ENCODE measurements at places on chromosomes 6 and 20.

DNA sequence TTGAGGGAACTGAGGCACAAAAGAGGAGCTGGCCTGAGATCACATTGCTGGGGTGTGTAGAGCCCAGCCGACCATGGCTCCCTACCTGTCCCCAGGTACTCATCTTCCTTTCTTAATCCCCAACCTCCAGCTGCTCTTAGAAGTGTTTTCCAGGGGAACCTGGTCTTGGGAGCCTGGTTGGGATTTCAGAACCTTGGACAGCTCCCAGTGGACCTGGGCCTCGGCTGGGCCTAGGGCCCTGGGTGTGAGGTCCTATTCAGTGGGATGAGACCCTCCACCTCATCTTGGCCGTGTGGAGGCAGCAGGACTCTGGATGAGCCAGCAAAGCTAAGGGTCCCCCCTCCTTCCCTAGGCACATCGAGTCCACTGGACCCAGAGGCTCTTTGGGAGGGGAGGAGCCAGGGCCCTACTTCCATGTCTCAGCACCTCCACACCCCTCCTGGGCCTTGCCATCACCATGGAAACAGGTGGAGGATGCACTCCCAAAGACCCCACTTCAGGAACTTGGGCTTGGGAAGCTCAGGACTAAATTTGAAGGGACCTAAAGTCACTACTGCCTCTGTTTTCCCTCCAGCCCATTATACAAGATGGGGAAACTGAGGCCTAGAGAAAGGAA, 38.5 kb downstream of the DLGAP4 start:
- no peak for DNase-seq

DNA sequence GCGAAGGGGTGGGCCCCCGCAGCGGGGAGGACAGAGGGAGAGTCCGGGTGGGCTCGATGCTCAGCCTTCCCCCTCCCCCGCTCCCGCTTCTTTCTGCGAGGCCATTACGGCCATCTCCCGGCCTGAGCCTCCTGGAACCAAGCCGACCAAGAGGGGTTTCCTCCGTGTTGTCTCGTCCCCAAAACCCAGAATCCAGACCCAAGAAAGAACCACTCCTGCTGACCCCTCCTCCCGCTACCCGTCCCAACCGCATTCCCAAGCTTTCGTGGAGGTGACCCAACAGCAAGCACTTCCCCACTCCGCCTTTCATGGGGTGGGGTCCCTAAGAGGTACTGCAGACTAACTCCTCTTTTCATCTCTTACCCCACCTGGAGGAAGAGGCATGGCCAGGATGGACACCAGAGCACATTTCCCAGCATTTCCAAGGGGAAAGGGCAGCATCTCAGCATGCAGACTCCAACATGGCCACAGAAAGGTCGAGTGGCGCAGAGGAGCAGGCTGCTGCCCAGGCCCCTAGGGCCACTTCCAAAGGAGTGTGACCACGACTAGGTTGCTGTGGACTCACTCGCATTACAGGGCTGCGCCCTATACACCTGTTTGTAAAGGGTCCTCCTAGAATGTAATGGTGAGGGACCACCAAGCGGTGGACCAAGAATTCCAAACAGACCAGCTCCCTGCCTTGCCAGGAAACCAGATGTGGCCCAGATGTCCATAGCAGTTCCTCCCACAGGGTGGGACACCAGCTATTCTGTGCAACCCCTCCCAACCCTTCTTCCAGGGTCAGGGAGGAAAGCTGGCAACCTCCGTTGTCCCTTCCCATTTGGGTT, 53.4 kb downstream of the MRPL14 start:
- DNase-seq: no peak

- DNase-seq: no peak
Measured at GRCh38 chr6:134723081-134723871, 226.6 kb downstream of the ALDH8A1 start.

GRCh38 chr6:43054206-43054943, 724 bp upstream of the CUL7 start:
- no peak for DNase-seq

DNA sequence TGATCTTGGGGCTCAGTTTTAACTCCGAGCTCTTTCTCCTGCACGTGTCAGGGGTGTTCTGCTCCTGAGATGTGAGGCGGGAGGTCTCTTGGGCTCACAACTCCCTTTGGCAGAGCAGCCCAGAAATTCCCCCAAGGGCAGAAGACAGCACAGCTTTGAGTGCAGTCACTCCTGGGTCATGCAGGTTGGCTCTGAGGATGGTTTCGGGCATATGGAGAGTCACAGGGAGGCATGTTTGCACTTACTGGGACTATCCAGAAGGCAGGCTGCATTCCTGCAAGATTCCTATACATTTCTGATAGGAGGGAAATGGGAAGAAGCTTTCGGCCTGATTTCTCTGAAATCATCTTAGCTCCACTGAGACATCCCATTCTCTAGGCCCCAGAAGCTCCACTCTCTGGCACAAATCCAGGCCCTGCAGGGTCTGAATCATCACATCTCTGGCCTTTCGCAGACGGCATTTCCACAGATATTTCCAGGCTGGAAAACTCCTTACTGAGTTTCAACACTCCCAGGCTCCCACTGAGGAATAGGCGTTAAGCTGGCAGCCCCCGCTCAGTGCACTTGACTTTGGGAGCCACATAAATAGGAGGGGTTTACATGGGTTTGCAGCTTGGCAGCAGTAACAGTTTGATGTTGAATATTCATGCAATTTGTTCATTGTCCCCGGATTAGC, 39.7 kb downstream of the AGPAT4 start:
- no peak for DNase-seq

- no peak for DNase-seq
Measured at GRCh38 chr6:17984399-17984798, 3.0 kb downstream of the KIF13A start.

DNA sequence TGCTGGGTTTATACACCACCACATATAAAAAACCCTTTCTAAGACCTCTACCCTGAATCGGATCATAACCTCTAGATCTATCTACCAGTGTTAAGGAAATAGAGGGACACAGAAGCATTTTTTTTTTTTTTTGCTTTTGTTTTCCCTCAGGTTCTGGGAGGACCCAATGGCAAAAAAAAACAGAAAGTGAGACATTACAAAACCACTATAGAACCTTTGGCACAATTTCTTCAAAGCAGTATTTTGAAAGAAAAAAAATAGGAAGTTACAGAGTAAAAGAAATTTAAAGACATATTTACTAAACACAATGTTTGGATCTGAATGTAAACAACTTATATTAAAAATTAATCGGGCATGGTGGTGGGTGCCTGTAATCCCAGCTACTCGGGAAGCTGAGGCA, 1258.7 kb upstream of the GJE1 start:
- no peak for DNase-seq

- DNase-seq: peak; percentile 30
Measured at GRCh38 chr6:786946-787763, 94.2 kb upstream of the EXOC2 start.

- no peak for DNase-seq
Measured at GRCh38 chr6:154962753-154963152, 32.4 kb upstream of the TIAM2 start.

DNA sequence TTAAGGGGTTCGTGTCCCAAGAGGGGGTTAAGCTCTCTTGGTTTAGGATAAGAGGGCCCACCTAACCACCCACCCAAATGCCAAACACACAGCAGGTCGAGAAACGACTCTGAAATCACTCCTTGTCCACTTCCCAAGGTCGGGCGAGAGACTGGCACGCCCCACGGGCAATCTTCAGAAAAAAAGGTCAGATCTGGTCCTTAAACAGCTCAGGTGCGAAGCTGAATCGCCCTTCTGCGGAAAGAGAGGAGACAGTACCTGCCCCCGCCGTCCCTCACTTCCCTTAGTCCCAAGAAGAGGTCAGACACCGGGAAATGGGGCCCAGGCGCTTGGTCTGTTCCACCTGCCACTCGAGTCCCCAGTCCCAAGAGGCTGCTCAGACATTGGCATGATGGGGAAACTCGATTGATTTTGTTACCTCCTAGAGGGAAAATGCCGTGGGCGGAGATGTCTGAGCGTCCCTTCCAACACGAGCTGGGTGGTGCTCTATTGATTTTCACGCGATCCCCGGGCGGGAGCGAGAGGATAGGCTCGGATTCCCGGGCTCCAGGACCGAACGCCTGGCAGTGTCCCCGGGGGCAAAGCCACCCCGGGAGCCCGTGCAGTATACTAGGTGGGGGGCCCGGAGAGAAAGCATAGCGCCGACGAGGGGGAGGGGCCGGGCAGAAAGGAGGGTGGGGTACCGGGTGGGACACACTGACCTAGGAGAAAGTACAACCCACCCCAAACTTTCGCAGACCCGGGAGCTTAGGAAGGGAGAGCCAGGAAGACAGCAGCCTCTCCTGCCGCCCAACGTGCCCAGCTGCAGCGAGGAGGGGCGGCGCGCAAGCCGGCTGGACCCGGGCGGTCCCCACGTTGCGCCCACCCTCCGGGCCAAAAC, 1.1 kb upstream of the SAMD5 start:
- DNase-seq: no peak

DNA sequence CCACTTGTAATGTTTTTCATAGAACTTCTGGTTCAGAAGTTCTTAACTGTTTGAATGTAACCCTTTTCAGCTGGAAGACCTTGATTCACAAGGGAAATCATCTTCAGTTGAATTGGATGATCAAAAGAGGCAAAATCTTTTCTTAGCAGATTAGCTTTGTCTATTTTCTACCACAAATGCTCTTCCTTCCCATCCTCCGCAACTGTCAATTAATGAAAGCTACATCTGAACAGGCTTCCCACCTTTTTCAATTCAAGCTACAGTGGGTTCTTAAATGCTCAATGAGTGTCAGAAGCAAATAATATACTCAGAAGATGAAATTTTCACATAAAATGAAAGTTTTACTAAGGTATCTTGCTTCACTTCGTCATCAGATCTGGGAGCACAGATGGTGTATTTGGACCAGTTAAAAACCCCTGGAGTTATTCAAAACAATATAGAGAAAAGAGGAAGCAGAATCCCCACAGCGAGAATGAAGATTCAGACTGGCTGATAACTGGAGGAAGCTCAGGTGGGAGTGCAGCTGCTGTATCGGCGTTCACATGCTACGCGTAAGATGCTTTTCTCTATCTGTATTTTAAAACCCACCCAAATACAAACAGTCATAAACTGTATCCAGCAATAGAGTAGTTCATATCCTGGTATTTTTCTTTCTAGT, 19.4 kb downstream of the QRSL1 start:
- DNase-seq: no peak

- no peak for DNase-seq
Measured at GRCh38 chr6:37967651-37968050, 148.1 kb downstream of the ZFAND3 start.
